NCI-H187 treated with DMSO at 0.1 percent for 48 hours (cell line): ENCODE measurements at places on chromosomes 7 and 10.

DNA sequence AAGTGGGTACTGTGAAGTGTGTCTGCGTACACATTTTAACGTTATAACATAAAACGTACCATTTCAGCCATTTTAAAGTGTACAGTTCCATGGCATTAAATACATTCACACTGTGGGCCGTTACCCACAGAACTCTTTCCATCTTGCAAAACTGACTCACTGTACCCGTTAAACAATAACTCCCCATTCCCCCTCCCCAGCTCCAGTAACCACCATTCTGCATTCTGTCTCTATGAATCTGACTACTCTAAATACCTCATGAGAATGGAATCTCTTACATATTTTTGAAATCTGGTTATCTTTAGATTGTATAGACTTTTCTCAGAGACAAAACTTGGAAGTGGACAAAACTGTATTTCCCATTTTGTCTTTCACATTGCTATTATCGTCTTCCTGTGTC, 9.3 kb downstream of the ARL3 start:
- DNase-seq, result no peak

GRCh38 chr10:131354380-131354779, 42.9 kb upstream of the TCERG1L start:
- DNase-seq, result no peak

GRCh38 chr10:45470098-45471012, 96.3 kb downstream of the ALOX5 start:
- DNase-seq, result no peak

- DNase-seq, result no peak
Measured at GRCh38 chr10:115355162-115355760, 262.1 kb downstream of the ATRNL1 start.

GRCh38 chr10:98361131-98362025, 53.6 kb downstream of the PYROXD2 start:
- no peak for DNase-seq

DNA sequence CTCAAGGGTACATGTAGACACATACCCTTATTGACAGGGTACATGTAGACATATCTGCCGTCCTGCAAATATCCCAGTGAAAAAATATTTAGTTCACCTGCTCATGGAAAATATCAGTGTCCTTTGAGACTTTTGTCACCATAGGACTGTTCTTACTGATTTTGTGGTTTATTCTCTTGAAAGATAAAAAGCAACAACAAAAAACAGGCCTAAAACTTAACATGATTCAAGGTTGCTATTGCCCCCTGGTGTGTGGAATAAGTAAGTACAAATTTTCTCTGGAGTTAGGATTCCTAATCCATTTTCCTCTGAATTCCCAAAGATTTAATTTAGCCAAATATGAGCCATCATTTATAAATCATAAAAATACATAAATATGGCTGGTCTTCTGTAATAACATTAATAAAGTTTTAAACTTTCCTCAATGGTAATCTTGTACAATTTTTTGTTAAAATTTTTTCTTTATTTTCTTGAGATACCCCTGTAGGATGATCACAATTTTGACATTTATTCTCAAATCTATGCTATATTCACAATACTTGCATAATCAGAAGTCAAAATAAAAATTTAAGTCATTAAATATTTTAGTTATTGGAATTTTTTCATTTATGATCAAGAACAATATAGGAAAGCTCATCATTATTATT, 741.4 kb upstream of the POT1 start:
- DNase-seq, result no peak

- no peak for DNase-seq
Measured at GRCh38 chr10:102281102-102281487, 35.8 kb downstream of the GBF1 start.

- DNase-seq, result no peak
Measured at GRCh38 chr7:112192236-112193154, 13.7 kb downstream of the DOCK4 start.

GRCh38 chr7:19957664-19958063, 184.2 kb upstream of the TMEM196 start:
- DNase-seq, result no peak

- no peak for DNase-seq
Measured at GRCh38 chr7:127730658-127731276, 78.8 kb downstream of the SND1 start.

DNA sequence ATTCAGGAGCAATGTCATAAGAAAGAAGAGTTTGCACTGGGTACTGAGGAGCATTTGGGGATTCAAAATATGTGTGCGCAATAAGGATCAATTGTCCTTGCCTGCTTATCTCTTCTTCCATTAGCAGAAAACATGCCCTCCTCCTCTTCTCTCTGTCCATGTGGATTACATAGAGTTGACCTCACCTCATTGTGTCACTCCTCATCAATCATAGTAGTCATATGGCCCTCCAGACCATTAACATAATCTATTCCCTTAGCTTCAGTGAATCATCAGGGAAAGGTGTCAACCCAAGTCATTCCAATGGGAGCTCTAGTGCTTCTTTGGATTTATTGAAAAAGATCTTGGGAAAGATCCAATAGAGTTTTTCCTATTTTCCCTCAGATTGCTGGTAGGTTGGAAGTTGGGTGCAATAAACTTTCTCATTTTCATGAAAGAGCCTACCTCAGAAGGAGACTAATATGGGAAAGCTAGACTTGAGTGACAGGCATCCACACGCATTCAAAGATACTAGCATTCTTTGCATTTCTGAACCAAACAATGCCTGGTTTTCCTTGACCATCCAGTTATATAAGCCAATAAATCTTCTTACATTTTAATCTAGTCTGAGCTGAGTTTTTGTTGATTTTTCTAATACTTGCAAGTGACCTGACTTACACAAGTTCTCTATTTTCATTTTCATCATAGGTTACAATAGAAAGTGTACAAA, 71.5 kb upstream of the FAM13C start:
- DNase-seq, result no peak

GRCh38 chr7:106092204-106092603, 19.9 kb downstream of the SYPL1 start:
- no peak for DNase-seq

DNA sequence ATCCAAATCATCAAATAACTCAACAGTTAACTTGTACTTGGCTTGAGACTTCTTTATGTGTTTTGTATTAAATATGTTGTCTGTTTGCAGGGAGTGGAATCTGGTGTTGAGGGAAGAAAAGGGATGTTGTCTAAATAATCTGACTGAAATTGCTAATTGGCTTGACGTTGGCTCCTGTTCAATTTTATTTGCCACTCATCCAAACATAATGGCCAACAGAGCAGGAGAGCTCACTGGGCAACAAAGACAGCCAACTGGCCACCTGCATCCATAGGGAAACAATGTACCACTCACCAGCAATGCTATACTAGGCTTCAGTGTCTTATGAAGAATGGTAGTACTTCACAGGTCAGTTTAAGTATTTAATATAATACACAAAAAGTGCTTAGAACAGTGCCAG, 80.5 kb downstream of the FAM13C start:
- no peak for DNase-seq

DNA sequence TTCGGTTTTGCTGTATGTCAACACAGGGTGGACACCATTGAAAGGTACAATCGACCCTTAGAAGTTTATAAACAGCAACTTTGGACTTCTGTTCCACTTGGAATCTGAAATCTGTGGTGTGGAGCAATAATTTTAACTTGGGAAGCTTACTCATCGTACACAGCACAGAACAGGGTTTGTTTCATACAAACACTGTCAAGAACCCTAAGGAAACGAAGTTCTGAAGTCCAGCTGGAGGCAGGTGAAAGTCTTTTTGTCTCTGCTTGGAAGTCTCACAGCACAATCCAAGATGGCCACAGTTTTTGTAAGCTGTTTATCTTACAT, 31.5 kb downstream of the NMT2 start:
- no peak for DNase-seq

DNA sequence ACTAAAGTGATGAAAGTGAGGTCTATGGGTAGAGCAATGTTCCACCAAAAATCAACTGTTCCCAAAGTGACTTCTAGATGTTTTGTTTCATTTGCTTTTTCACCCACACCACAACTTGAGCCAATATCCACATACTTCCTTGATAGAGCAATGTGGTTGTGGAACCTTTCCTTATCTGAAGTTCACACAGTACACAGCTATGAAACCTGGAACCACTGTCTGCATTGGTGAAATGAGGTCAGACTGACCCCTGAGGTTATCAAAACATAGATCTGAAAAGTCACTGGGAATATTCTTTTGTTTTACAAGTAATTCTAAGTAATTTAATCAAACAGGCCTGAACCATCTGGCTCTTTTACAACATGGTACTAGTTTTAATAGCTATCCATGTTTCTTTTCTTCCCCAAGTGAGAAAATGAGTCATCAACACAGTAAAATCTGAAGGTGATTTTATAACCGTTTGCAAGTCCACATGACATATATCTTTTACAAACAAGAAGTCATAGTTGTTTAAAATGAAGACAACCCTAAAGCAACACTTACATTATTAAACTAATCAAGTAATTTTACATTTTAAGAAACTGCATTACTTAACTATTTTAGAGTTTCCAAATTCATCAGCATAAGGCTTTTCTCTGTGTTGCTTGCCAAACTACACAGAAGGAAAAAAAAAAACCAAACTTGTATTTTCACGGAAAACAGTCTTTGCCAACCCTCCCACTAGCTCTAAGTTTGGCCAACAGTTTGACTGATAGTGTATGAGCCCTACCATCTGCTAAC, 80.3 kb downstream of the LRRC17 start:
- DNase-seq, result no peak

DNA sequence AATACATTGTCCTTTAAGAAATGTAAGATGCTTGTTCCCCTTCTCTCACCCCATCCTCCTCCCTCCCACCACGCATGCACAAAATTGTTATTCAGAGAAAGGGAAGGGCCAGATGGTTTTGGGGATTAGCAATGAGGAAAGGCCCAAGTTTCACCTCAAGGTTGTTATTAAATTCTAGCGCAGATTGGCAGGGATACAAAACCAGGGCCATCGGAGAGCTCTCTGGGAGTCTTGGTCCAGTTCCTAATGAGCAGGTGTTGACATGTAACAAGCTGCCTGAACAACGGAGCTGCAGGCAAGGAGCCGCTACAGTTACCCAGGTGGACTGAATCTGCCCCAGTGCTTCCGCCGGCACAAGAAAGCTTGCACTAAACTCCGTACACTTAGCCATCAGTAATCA, 9.7 kb upstream of the ANK3 start:
- DNase-seq, result no peak

DNA sequence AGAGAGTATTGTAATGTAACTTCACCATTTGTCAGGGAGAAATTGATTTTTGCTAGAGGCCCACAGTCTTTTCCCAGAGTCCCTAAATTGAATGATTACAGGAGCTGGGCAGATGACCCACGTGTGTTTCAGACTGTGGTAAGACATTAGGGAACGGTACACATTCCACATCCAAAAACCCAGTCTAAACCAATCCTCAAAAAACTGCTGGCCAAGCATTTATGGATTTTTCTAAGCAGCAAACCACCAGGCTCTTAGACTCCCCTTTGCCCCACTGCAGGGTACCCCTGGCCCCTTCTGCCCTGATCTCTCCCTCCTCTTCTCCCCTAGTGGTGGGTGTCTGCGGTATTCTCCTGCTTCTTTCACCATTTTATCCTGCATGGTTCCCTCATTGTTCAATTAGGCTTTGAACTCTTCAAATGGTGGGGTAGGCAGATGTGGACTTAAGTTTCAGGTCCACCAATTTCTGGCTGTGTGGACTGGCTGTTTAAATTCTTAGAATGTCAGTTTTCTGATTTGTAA, 135.5 kb upstream of the SORCS3 start:
- no peak for DNase-seq

DNA sequence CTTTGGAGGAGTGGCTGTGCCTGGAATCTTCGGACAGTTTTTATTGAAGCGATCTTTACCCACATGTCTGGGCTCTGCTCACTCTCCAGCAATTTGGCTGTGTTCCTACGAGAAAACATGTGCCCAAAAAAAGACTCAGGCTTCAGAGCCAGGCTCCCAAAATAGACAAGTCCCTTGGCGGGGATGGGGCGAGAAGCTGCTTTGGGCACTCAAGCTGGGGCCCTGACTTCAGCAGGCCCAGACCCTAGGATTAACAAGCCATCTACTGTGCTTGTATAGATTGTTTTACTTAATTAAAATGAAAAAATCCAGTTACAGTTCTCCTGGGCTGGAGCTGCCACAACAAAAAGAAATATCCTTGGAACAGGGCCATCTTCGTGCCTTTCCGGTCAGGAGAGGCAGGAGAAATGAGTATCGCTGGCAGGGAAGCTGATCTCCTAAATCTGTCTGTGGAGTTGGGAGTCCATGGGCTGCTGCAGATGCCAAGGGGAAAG, 51.4 kb upstream of the PDCD4 start:
- DNase-seq, result no peak

DNA sequence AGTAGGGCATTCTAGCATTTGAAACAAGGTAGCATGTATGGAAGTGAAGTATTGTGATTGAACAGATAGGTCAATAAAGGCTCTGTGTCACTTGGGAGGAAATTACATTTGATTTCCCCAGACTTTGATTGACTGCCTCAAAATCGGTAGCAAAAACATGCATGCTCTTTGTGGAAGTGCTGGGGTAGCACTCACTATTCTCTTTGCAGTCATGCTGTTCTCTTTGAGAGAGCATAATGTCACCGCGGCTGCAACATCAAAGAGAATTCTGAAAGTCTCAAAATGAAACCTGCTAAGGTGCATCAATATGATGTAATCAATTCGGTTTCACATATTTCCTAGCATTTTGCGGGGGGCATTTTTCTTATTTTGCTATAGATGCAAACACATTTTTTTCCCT, 64.2 kb downstream of the ARMC3 start:
- no peak for DNase-seq

DNA sequence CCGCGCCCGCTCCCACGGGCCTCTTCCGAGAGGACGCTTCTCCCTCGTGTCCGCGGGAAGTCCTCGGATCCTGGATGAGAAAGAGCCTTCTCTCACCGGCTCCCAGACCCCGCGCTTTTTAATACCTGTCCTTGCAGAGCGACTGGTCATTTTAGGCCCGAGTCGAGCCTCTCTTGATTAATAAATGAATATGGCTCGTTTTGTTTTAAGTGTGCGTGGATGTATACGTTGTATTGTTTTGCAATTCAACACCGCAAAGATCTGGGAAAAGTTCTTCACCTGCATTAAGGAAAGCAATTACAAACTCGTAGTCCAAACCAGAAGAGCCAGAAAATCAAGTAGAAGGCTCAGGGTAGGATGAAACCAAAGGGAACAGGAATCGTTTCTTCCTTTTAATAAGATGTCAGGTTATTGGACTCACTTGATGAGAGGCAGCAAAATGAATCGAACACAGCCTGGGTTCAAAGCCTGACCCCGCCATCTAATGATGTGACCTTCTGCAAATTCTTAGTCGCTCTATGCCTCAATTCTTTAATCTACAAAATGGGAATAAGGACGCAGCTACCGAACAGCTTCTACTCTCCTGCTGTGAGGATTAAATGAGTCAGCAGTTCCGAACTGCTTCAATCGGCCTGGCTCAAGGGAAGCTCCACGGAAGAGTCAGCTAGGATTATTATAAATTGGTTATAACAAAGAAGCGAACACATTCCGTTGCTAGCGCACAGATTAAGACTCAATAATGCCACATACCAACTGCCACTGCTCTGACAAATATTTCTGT, 277.8 kb upstream of the NEBL start:
- no peak for DNase-seq
